ENCODE measurements at places on chromosomes 4 and X.

GRCh38 chr4:38612646-38613414 lies 51.2 kb upstream of the KLF3 start:
- DNase-seq = no peak

GRCh38 chr4:6324461-6324998 lies 54.9 kb downstream of the WFS1 start:
- no peak for DNase-seq

DNA sequence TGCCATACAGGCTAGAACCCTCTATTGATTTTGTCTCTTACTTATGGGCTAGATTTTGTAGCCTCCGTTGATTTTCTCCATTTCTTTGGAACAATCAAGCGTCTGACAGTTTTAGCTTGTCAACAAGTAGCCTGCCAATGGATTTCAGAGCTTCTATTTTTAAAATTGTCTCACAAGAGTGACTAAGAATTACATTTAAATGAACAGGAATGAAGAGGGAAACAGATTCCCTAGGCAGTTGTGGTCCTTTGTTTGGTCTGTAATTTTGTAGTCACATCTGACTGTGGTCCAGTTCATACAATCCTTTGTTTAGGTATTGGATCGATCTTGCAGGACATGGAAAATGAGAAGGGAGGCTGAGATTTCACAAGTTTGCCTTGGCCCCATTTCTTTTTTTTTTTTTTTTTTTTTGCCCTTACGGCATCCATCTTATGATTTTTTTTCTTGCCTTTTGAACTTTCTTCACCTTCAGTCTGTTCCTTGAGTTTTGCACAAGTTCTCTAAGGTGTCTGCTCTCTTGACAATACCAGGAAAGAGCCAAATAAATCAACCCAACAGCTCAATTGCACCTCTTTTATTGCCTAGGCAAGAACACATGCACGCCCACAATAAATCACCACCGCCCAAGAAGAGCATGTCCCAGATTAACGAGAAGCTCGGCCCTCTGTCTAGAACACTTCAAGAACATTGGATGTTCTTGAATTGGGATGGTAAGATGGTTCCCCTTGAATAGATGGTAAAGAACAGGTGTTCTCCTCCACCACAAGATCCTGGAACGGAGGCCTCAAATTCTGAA lies 86.5 kb upstream of the EGFL6 start:
- DNase-seq = no peak

DNA sequence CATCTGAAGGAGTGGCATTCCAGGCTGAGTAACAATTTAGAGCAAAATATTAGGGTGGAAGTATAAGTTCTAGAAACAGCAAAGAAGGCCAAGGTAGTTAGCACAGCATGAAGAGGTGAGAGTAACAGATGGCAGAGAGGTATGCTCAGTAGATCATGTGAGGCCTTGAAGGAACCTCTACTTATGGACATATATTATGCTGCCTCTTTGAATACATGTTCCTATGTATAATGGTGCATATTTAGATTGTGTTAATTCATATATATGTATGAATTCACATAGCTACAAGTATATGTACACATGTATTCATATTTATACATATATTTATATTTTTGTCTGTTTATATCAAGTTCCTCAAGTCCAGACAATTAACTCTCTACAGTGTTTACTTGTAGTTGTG lies 355.2 kb downstream of the KCTD8 start:
- DNase-seq = no peak

DNA sequence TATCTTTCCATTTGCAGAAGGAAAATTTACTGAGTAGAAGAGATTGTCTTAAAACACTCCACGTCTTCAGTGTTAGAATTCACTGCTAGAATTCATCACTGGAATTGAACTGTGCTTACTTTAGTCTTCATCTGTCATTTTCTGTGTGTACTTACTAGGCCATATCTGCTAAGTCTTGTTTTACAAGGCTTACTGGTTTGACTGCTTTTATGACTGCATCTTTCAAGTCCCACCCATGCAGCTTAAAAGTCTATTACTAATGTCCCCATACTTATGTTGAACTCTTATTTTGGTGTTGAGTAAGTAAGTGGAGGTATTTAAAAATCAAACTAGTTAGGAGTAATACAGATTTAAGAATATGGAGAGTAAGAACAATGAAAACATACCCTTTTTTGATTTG lies 14.6 kb downstream of the CLCN3 start:
- DNase-seq = no peak
